ENCODE measurements at places on chromosomes 12 and 14. TPM values are rescaled to one million over a fixed set of nuclear protein-coding genes. Genes with fewer than 3 reads are reported as not detected.
A peak's percentile ranks its signal among the peaks of the same experiment; 100 is the strongest.

The GPR84 gene
- total RNA-seq: not detected

The SMIM41 gene
- total RNA-seq: not detected

The TMBIM6 gene
- 364 TPM for total RNA-seq

The RIMBP2 gene
- under 0.01 TPM for total RNA-seq

The KCNC2 gene
- total RNA-seq: 1.3 TPM

The ACRBP gene
- 0.59 TPM for total RNA-seq

The HVCN1 gene
- total RNA-seq: 7.6 TPM

The MANSC4 gene
- not detected for total RNA-seq

The GLIPR1L1 gene
- not detected for total RNA-seq

The GLT8D2 gene
- total RNA-seq: 16.1 TPM

The SSPN gene
- total RNA-seq: 17.7 TPM

The FOXM1 gene
- total RNA-seq: under 0.01 TPM

- no peak for DNase-seq
Observed at GRCh38 chr14:91159182-91159581, 45.3 kb downstream of the DGLUCY start.

DNA sequence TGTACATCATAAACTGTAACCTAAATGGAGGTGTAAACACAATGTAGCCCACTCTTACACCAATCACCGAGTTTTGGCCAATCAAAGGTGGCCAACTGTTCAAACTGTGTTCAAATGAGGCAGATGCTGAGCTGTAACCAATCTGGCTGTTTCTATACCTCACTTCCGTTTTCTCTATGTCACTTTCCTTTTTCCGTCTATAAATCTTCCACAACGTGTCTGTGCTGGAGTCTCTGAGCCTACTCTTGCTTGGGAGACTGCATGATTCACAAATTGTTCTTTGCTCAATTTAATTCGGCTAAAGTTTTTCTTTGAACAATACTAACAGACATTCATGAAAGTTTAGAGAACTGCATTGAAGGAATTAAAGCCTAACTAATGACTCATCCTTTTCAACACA, 547.1 kb upstream of the USP15 start:
- DNase-seq: no peak

DNA sequence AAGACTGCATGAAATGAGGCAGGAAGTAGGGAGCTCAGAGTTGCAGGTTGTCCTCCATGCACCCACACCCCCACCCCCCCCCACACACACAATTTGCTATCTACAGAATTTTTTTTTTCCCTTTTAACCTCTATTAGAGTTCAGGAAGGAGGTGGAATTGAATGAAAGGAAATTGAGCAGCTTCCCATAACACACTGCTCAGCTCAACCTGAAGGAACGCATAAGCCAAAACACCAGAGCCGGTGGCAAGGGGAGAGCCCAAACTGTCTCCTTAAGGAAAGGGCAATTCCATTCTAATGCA, 74.1 kb downstream of the NUAK1 start:
- no peak for DNase-seq

DNA sequence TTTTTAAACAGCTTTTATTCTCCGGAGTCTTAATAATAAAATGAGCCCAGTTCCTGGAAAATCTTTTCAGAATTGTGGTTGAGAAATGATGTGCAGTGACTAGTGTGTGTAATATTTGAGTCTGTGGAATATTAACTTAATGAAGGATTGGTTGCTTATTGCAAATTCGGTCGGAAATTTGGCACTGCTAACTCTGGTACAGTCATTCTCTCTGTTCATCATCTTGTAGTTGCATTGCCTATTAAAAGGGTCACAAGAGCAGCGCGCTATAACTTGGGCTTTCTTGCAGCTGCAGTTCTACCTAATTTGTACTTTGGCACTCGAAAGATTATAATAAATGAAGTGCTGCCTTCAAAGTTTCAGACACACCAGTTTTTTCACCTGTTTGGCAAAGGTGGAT, 146.0 kb downstream of the FLRT2 start:
- DNase-seq: no peak

DNA sequence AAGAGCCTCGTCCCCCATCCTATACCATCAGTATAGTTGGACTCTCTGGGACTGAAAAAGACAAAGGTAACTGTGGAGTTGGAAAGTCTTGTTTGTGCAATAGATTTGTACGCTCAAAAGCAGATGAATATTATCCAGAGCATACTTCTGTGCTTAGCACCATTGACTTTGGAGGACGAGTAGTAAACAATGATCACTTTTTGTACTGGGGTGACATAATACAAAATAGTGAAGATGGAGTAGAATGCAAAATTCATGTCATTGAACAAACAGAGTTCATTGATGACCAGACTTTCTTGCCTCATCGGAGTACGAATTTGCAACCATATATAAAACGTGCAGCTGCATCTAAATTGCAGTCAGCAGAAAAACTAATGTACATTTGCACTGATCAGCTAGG, 13.6 kb downstream of the ARHGAP5 start:
- no peak for DNase-seq

GRCh38 chr12:70508178-70508577, 129.1 kb downstream of the PTPRB start:
- no peak for DNase-seq

DNA sequence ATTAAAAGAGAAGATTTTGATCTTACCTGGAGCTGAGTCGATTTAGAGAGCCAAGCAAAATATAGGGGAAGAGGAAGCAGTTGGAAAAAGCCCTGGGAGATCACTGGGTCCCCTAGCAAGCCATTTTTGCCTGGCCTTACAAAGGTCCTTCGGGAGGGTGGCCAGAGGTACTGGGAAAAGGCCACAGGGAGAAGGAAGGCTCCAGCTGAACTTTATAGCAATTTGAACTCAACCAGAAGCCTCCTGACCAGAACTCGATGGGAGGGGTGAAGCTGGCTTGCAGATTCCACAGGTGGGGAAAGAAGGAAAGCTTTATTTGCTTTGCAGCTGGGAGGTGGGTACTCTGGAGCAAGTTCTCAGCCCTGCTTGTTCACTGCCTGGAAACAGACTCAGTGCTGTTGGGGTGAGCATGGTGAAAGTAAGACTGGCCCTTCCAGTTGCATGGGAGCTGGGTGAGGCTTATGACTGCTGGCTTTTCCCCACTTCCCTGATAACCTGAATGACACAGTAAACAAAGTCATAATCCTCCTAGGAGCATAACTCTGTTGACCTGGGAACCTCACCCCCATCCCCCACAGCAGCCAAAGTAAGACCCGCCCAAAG, 855.8 kb downstream of the FSCB start:
- no peak for DNase-seq

DNA sequence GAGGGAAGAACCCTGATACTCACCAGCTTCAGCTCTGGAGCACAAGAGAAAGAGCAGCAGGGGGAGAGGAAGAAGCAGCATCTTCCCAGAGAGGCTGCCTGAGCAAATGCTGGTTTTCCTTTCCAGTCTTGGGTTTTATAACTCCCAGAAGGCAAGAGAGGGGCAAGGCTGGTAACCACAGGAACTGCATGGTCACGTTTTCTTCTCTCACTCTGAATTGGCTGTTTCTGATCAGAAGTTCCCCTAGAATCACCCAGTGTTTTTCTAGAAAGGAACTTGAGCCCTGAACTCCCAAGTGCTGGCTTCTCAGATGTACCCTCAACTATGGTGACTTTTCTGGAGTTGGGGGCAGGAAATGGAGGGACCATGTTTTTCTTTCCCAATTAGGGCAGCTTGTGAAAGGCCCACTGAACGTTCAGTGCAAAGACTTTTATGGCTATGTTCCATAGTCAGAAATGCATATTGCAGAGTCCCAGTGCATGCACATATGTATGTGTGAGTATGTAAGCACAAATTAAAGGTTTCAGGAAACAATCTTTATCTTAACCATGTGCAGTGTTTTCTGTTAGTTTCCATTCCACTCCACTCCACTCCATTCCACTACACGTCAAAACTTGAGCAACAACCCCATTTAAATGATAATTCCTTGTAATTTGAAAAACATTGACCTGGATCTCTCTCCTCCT, at the start of gene CMA1:
Gene CMA1, minus strand, starts transcription at position 111 of the 686 bp plus-strand sequence. Its CDS starts 30 bp downstream, at position 81.
- no peak for DNase-seq

DNA sequence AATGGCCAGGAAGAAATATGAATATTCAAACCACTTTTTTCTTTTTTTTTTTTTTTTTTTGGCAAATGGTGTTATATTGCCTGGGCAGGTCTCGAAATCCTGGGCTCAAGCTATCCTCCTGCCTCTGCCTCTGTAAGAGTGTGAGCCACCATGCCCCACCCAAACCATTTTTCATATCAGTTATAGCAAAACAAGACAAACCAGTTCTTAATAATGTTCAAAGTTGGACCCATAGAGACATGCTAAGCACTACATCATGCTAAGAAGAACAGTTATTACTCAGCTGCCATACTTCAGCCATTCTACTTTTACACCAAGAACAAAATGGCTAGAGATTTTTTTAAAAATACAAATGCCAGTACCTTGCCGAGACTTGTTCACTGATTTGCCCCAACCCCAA, 25.5 kb downstream of the EIF2S1 start:
- no peak for DNase-seq

DNA sequence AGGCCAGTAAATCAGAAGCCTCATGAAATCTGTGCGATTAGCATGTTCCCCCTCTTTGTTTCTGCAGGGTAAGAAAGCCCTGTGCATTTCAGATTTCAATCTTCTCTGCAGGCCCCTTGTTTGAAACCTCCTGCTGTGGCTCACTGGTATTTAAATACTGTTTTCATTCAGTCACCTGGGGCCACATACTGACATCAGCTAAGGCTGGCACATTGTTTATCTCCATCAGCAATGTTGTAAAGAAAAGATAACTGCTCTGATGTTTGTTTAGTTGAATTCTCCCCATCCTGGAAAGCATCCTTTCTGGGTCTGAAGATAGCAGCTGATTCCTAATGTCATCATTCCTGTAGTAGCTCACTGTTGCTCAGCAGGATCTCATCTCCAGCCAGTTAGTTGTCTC, 554.9 kb downstream of the NRXN3 start:
- DNase-seq: no peak

DNA sequence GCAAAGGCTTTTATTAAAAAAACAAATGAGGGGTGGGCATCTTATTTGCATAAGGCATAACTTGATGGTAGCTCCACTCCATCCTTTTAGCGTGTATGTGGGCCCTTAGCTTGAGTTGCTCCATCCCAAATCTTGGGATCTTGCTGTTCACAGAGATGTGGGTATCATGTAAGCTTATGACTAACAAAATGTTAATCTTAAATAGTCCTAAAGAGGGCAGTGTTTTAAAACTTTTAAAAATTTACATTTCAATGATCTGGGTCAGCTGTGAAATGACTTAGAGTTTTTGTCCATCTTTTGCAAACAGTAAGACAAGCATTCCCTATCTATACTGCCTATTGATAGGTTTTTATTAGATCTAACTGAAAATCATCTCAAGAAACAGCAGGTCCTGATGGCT, 86.0 kb downstream of the SLCO1A2 start:
- DNase-seq: no peak

- no peak for DNase-seq
Observed at GRCh38 chr14:55929136-55929535, 189.1 kb upstream of the PELI2 start.

DNA sequence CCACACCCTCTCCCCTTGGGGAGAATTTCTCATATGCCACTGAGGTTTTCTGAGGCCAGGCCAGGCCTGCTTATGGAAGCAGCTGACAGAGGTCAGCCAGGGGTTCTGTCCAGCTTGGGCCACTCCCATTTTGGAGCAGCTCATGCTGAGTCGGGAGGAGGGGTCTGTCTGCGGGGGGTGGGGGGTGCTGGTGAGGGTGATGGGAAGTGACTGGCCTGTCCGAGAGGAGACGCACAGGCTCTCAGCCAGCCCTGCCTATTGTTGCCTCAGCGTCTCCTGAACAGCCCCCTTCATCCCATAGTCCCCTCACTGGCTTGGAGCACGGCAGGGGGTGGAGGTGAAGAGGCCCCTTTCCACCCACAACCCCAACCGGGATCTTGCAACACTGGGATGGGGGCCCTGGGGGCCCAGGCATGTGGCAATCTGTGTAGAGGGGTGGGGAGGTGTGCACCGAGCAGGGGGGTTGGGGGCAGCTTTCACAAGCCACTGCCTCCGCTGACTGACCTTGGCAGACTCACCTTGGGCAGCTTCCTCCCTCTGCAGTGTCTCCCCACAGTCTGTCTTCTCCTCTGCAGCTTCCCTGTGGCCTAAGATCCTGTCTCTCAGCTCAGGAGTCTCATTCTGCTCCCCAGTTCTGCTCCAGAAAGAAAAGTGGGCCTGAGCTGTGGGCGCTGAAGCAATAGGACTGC, 5.5 kb downstream of the CEBPE start:
- no peak for DNase-seq

DNA sequence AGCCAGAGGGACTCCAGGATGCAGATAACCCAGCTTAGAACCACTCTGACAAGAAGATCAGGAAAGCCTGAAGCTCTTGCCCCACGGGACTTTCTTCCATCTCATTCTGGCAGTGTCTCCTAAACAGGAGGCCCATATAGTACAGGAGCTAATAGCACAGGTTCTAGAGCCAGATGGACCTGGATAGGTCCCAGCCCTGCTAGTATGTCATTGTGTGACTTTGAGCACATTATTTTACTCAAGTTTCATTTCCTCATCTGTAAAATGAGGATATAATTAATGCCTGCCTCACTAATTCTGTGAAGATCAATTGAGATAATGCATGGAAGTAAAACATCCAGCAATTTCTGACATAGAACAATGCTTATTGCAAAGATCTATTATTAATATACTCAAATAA, 66.5 kb upstream of the GZMB start:
- DNase-seq: no peak

GRCh38 chr12:102349079-102349478, 131.3 kb downstream of the IGF1 start:
- DNase-seq: no peak

DNA sequence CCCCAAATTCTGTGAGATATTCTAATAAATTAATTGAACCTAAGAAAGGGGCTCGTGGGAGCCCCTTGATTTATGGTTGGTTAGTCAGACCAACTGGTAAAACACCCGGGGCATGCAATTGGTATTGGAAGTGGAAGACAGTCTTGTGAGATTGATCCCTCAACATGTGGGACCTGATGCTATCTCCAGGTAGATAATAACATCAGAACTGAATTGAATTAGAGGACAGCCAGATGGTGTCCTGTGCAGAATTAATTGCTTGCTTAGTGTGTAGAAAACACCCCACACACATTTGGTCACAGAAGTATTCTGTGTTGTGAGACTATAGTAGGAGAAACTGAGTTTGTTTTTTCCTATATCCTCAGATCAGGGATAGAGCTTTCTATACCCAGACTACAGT, 22.0 kb downstream of the PYROXD1 start:
- DNase-seq: no peak

GRCh38 chr12:33357181-33357580, 82.4 kb downstream of the SYT10 start:
- no peak for DNase-seq

DNA sequence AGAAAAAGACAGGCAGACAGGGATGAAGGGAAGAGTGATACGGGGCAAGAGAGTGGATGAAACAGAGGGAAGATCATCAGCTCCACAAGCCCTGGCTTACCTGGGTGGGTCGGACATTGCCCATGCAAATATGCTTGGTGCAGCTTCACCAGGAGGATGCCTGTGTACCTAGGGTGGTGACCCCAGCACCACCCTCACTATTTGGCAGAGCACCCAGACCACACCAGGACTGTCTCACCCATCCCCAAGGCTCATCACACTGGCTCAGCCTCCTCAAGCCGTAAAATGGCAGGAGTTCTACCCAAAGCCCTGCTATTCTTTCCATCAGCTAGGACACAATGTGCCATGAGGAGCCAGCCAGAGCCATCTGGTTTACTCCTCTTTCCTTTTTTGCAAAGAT, 3.0 kb downstream of the GALNT8 start:
- DNase-seq: no peak

- DNase-seq: peak; percentile 60
Observed at GRCh38 chr12:6321905-6322304, 11.4 kb downstream of the PLEKHG6 start.

All from breast epithelium (tissue), 4 donors.